ENCODE measurements at places on chromosomes 4 and X.

DNA sequence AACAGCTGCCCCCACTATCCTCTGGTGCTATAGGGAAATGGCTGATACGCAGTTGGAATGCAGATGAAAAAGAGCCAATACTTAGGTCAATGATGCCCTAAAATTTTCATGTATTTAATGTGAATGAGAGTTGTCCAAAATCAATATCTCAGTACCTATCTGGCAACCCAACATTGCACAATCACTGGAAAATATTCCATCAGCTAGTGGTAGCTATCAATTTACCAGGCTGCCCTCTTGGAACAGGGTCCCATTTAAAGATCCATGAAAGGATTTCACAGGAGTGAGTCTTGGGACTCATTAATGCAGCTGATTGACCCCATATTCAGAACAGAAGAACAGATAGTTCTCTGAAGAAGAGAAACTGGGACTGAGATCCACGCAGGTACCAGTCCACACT, 638.9 kb downstream of the SMARCA1 start:
- DNase-seq, result no peak

- no peak for DNase-seq
Observed at GRCh38 chrX:19842542-19842941, 44.9 kb downstream of the SH3KBP1 start.

GRCh38 chr4:108168160-108168670, 517 bp downstream of the LEF1 start:
- DNase-seq, result peak; percentile 28

DNA sequence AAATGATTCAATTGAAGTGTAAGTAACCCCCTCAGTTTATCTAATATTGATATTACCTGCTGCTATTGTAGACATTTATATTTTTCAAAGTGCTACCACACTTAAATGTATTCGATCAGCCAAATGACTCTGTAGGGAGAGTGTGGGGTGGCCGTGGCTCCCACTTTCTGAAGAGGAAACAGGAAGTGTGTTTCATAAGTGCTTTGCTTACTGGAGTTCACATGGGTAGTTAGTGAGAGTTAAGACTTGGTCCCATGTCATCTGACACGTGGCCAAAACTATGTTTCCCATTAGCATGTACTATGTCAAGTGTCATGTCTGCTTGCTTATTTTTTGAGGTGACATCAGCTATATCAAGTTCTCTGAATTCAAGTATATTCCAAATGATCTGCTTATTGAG, 308.1 kb upstream of the GATB start:
- no peak for DNase-seq

DNA sequence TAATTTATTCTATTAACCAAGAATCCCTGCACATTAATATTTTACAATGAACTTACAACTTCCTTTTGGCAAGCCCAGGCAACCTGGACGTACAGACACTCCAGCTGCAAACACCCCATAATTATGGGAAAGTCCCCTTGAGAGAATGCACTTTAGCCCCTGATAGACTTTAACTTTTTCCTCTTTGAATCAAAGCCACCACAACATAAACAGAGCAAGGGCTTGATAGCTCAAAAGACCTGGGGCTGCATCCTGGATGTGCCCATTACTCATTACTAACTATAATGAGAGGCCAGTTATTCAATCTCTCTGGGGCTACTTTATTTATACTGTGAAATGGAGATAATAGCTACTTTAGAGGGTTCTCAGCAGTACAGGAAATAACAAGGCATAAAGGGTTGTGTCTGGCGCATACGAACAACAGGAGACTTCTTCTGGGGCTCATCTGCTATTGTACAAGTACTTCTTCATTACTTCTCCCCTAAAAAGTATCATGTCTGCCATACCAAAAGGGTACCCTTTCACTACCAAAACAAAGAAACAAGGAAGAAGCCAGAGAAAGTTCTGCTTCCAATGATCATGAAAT, 54.9 kb downstream of the CASK start:
- DNase-seq, result no peak
